COR-L47 (cell line): ENCODE measurements at places on chromosomes 6 and 20.

DNA sequence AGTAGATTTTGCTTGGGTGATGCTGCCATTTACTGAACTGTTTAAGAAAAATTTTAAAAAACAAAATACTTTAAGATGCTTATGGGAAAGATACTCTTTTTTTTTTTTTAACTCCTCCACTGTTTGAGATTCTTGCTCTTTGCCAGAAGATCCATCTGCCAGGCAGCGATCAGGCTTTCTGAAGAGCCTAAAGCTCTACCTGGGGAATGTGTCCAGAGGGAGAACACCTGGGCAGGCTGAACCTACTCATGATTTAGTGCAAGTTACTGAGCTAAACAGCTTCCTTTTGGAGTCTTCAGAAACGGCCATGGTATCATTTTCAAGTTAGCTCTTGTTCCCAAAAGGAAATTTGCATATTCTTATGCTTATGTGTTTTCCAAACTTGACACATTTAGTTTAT lies 23.5 kb upstream of the MLIP start:
- DNase-seq = no peak

- DNase-seq = no peak
These were observed 5.7 kb upstream of the TMEM30A start for GRCh38 chr6:75290136-75290945.

DNA sequence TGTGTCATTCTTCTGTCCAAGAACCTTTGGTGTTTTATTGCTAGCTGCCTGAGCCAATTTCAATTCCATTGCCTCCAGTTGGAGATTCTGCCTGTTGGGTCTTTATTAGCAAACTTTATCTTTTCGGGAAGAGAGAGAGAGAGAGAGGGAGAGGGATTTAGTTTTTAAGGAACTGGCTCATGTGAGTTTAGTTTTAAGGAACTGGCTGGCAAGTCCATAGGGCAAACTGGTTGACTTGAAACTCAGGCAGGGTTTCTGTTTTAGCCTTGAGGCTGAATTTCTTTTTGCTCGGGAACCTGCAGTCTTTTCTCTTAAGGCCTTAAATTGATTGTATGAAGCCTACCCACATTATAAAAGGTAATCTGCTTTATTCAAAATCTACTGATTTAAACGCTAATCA lies 23.0 kb downstream of the BCKDHB start:
- DNase-seq = no peak

- DNase-seq = no peak
These were observed 39.3 kb downstream of the GTF2H5 start for GRCh38 chr6:158207422-158207788.

GRCh38 chr6:46626228-46626909 lies 26.2 kb downstream of the CYP39A1 start:
- no peak for DNase-seq
